ENCODE measurements at places on chromosomes 6 and 20.
A peak's percentile ranks its signal among the peaks of the same experiment; 100 is the strongest.

GRCh38 chr6:55438203-55438602 is 110.9 kb downstream of the GFRAL start:
- no peak for DNase-seq

GRCh38 chr20:46559685-46560440 is 9.4 kb upstream of the OCSTAMP start:
- DNase-seq: no peak

- no peak for DNase-seq
These were observed 64.1 kb downstream of the KIZ start for GRCh38 chr20:21189761-21190523.

GRCh38 chr6:149905371-149905910 is 7.5 kb upstream of the RAET1E start:
- no peak for DNase-seq

DNA sequence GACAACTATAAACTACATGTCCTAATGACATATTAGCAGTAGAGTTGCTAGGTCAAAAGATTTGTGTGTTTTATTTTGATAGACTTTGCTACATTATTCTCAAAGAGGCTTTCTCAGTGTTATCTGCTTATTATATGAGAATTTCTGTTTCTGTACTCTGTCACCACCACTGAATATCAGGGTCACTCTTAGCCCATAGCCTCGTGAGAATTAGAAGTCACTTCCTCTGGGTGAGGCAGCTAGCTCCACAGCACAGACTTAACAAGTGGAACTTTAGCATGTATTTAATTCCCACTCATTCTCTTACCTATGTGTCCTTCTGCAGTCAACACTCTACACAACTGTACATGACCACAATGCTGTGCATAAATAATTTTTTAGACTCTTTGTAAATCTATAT is 6.7 kb downstream of the PHACTR2 start:
- no peak for DNase-seq

GRCh38 chr6:28982476-28983266 is 22.4 kb downstream of the ZNF311 start:
- peak; percentile 48 for DNase-seq

- DNase-seq: no peak
These were observed 152.0 kb upstream of the PTPN1 start for GRCh38 chr20:50358166-50358565.

GRCh38 chr20:57934007-57934805 is 224.4 kb upstream of the PMEPA1 start:
- no peak for DNase-seq

GRCh38 chr6:134267917-134268361 is 50.0 kb downstream of the SGK1 start:
- no peak for DNase-seq

GRCh38 chr6:123527406-123527805 is 109.3 kb downstream of the TRDN start:
- DNase-seq: no peak

GRCh38 chr6:123687864-123688263 is 51.1 kb upstream of the TRDN start:
- no peak for DNase-seq

DNA sequence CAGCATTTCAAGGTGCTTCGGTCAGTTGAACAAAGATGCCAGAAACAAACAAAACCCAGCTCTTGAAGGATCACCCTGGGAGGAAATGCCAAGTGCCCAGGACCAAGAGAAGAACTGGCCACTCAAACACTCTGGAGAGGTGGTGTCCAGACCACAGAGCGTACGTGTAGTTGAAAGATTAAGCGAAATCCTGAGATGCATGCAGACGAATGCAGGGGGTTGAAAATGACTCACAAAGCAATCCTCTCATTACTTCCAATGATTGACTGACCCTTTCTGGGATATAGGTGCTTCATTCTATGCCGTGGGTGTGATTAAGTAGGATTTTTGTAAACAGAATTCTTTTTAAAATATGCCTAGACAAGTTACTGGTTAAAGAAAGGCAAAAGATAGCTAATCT is 71.5 kb upstream of the ATXN1 start:
- no peak for DNase-seq

DNA sequence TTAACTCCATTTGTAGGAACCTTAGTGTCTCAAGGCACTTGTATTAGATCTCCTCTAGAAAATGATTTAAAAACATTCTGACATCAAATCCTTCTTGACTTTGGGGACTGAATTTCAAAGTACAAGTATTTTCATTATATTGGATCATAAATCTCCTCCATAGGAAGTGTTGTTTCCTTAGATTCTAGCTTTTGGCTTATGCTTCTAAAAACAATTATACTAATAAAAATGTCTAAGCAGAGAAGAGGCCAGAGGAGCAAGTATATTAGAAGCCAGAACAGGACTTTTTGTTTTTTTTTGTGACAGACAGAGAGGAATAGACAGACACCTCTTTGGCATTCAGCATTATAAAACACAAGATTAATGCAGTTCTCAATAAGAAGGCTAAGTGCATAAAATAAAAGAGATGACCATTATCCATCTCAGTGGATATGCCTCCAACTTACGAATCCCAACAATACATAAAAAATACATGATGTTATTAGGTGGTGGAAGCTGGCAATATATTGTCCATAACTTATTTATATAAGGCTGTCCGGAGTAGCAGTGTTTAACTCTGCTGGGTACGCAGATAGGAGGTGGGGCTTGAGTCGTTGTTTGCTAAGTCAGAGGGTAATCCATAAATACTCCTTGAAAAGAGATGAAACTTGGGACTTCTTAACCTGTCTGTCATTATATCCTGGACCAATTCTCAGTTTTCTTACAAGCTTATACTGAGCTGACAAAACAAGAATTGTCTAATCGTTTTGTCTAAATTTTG is 31.9 kb upstream of the NOX3 start:
- DNase-seq: no peak
